ENCODE measurements at places on chromosomes 6 and 20.
A peak's percentile ranks its signal among the peaks of the same experiment; 100 is the strongest.

- DNase-seq, result no peak
Measured at GRCh38 chr6:16512544-16513290, 248.5 kb downstream of the ATXN1 start.

- no peak for DNase-seq
Measured at GRCh38 chr6:130908188-130908587, 81.0 kb downstream of the SMLR1 start.

GRCh38 chr6:69164564-69165229 is 529.6 kb downstream of the ADGRB3 start:
- no peak for DNase-seq

DNA sequence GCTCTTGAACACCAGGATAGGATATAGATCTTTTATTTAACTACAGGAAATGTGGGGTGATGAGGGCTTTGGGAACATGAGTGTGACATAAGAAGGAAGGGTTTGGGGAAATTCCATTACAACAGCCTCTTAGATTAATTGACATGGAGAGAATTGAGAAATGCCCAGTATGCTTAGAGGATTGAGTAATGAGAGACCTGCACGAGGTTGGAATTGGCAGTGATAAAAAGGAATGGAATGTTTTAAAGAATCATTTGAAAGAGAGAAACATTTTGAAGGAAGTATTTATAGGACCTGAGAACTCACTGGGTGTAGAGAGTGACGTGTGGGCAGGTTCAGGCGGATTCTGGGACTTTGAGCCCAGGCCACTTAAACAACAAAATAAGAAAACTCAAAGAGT is 227.0 kb downstream of the BMP2 start:
- no peak for DNase-seq

- DNase-seq, result peak; percentile 100
Measured at GRCh38 chr6:134074151-134075055, 22.0 kb upstream of the SLC2A12 start.
